ENCODE measurements at places on chromosomes 11 and 22.

- DNase-seq: no peak
Measured at GRCh38 chr11:85912414-85912813, 57.2 kb downstream of the CCDC83 start.

- DNase-seq: no peak
Measured at GRCh38 chr22:46320716-46321386, 14.7 kb upstream of the TRMU start.

- DNase-seq: no peak
Measured at GRCh38 chr11:57097149-57097548, 84.6 kb upstream of the LRRC55 start.

- no peak for DNase-seq
Measured at GRCh38 chr22:39106326-39106725, 9.3 kb downstream of the APOBEC3H start.

- no peak for DNase-seq
Measured at GRCh38 chr11:114075891-114076441, 16.5 kb downstream of the ZBTB16 start.

- no peak for DNase-seq
Measured at GRCh38 chr11:129331217-129331616, 44.4 kb upstream of the BARX2 start.

GRCh38 chr22:38218661-38219622, 17.1 kb downstream of the MAFF start:
- no peak for DNase-seq

DNA sequence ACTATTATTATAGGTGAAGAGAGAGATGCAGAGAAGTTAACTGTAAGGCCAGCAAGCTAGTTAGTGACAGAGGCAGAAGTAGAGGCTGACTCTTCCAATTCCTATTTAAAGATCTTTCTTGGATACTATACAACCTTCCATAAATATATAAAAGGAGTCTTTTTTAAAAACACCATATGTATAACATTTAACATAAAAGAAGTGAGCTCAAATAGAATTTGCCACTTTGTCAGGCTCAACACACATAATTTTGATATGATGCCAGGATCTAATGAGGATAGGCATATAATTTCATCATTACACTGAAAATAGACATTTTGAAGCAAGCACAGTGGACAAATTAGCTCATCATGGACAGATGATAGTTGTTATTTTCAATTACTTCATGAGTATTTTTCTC, 64.1 kb upstream of the MPPED2 start:
- DNase-seq: no peak

DNA sequence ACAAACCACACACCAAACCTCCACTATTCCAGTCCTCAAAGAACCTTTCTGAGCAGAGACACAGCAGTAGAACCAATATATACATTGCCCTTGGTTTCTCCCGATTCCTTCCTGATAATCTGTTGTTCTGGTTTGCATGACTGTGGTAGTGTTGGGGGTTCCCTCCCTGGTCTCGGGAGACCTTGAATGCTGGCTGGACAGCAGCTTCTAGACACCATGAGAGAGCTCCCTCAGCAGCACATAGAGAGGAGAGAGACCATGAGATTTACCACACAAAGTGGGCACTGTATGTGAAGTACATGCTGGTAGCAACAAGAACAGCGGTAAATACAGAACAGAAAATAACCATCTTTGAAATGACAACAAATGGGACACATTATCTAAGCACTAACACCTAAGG, 2.6 kb downstream of the C11orf91 start:
- no peak for DNase-seq

GRCh38 chr22:32338757-32339156, 18.9 kb upstream of the RFPL3 start:
- DNase-seq: no peak

GRCh38 chr11:6319704-6320410, 444 bp downstream of the CAVIN3 start:
- no peak for DNase-seq

DNA sequence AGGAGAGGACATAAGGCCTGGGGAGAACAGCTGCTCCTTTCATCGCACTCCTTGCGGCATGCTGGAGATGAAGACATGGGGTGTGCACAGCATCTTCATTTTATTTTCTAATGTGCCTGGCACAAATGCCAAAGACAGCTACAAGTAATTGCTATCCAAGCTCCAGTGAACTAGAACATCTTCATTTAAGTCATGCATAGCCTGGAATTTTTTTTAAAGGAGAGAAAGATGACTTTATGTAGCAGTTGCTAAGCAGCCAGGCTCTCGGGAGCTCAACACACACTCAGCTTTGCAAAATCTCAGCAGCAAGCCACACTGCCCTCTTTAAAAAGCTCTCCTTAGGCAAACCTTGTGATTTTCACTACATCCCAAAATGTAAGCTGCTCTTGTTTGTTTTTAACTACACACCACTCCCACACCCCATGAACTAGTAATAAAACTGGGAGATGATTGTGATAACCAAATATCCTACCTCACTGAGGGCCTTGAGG, 164.5 kb upstream of the POU2AF2 start:
- DNase-seq: no peak

GRCh38 chr11:79438631-79439409, 2.0 kb downstream of the TENM4 start:
- no peak for DNase-seq

GRCh38 chr22:36580846-36581245, 51.9 kb upstream of the EIF3D start:
- DNase-seq: no peak

DNA sequence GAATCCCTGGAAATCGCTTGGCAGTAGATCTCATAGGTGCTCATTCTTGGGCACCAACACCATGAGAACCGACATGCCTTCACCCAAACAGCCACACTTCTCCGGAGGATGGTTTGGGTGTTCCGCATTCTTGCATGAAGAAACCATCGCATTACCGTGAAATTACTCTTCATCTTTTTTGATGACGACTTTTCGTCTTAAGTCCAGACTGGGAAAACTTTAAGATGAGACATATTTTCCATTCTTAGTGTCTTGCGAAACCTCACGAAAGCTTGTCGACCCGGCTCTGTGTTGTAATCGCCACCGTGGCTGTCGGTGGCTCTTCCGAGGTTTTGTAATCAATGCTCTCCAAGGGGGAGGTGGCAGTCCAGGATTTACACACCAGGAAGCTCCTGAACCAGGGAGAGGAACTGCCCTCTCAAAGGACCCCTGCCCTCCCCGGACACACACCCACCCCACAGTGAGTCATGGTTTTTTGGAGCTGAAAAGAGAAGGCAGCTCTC, 1.7 kb downstream of the TOM1 start:
- DNase-seq: no peak

- no peak for DNase-seq
Measured at GRCh38 chr11:13717331-13717730, 48.9 kb downstream of the FAR1 start.

DNA sequence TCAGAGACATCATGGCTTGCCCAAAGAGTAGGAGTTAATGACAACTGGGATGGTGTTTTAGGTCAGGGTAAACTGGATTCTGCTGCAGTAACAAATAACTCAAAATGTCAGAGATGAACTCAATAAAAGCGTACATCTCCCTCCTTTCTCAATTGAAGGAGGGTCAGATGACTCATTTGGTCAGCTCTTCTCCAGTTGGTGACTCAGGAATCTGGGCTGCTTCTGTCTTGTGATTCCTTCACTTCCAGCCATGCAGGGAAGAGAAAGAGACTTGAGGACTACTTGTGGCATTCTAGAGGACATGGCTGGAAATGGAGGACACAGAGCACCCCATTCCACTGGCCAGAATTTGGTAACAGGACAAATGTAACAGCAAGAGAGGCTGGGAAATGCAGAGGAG, 3.2 kb upstream of the SYT13 start:
- no peak for DNase-seq

- no peak for DNase-seq
Measured at GRCh38 chr11:12118949-12119348, 8.6 kb downstream of the MICAL2 start.

- no peak for DNase-seq
Measured at GRCh38 chr22:24146791-24147353, 34.4 kb upstream of the SUSD2 start.

GRCh38 chr22:31289344-31289743, 2.9 kb downstream of the PIK3IP1 start:
- peak; percentile 86 for DNase-seq

DNA sequence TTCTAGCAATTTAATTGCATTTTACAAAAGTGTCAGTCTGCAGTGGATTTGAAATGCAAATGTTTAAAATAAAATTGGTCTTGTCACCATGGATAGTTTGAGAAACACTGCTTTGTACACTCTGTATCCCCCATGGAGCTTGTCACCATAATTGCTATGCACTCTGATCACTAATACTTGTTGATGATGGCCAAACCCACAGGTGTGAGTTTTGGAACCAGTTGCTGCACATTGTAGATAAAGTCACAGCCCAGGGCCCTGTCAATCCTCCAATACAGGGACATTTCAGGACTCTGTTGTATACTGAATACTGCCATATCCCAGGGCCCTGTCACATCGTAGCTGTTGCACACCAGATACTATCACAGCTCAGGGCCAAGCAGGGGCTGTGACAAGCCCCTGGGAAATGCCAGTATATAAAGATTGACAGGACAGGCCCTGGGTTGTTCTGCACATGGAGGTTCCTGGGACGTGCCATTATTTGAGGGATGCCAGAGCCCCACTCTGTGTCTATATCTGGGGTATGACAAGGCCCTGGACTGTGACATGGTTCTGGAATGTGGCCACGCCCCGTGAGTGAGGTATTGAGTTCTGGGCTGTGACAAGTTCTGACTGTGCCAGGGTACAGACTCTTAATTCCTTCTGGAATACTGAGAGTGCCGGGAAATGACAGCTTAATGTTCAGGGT, 27.9 kb upstream of the SMPD1 start:
- DNase-seq: no peak

GRCh38 chr11:72716290-72716689, 35.9 kb downstream of the ARAP1 start:
- no peak for DNase-seq

- no peak for DNase-seq
Measured at GRCh38 chr11:109304159-109304558, 117.8 kb upstream of the C11orf87 start.

DNA sequence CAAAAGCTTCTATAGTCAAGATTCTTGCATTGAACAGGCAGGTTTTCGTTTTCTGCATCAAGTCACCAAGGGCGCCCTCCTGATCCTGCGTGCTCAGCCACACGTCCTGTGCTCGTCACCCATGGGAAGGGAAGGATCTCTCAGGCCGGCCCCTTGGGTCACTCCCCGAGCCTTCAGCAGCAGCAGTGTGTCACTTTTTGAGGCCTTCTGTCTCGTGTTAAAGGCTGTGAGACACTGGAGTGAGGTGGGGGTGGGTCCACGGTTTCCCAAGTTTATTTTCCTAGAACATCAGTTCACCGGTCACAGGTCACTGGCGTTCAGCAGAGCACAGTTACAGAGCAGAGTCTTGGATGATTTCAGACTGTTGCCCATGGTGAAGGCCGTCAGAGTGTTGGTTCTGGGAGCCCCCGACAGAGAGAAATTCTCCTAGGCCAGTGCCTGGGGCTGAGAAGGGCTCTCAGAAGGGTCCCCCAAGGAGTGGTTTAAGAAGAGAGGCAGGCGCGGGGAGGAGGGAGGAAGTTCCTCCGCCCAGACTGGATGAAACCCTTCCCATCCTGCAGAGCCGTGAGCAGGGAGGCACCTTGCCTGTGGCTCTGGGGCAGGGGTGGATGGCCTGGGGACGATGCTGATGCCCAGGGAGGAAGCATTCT, 13.5 kb upstream of the ADORA2A start:
- no peak for DNase-seq

GRCh38 chr11:61201476-61201875, 1.8 kb upstream of the PGA3 start:
- no peak for DNase-seq

DNA sequence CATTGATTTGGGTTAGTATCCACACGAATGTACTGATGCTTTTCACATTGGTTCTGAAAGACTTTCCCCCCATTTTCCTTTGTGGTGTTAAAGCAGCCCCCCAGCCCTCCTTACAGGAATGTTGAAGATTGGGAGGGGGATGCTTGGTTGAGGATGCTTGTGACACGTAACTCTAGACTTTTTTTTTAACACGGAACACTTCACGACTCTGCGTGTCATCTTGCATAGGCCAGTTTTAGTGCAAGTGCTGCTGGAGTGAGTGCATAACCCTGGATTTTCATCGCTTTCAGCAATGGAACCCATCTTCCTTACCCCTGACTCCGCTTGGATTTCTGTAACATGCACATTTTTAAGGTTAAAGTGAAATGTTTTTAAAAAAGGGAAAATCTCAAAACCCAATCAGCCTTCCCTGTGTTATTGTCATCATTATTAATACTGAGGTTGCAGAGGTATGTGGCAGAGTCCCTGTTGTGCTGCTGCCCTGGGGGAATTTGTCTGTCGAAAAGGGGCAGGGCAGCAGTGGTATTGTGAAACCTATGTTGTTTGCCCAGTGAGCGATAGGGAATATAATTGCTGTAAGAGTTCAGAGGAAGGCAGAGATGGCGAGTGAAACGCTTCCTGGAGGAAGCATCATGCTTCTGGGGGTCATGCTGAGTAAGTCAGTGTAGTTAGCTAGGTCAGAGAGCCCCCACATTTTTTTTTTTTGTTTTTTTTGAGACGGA, 12.1 kb downstream of the CECR2 start:
- DNase-seq: no peak

- DNase-seq: no peak
Measured at GRCh38 chr11:126647735-126648134, 292.2 kb downstream of the ST3GAL4 start.

DNA sequence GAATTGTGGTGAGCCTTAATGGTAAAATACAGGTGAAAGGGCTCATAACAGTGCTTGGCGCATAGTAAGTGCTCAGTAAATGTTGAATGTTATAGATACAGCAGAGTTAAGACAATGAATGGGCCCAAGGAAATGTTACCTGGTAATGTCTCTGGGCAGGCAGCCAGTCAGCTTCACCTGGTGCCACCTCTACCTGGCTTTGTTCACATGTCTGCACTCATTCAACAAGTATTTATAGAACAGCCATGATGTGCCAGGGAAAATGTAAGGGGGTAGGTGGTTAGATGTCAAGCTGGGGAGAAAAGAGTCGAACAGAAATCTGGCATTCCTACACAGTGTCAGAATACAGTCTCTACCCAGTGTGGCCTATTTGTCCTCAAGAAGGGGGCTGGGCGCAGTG, 238.8 kb upstream of the SYN3 start:
- DNase-seq: no peak

- DNase-seq: no peak
Measured at GRCh38 chr11:47460571-47461235, 11.8 kb upstream of the RAPSN start.

DNA sequence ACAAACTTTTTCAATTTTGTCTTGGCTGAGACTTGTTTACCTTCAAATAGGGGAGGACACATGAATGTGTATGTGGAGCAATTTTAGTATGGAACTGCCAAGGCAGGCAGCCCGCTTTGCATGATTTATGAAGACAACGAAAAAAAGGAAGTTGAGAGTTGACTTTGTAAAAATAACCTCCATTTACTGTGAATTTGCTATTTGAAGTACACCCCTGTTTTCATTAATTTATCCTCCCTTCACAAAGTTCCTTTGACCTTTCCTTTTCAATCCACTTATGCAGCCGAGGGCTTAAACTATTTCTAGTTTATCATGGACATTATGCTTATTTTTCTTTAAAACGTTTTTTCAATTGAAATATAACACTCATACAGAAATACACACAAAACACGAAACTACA, 369.6 kb upstream of the CADM1 start:
- DNase-seq: no peak

Measured in NCI-H510A (cell line).